Esophagus muscularis mucosa (tissue), 4 donors: ENCODE measurements at places on chromosomes 12 and 14. TPM values are rescaled to one million over a fixed set of nuclear protein-coding genes. Genes with fewer than 3 reads are reported as not detected.

DNA sequence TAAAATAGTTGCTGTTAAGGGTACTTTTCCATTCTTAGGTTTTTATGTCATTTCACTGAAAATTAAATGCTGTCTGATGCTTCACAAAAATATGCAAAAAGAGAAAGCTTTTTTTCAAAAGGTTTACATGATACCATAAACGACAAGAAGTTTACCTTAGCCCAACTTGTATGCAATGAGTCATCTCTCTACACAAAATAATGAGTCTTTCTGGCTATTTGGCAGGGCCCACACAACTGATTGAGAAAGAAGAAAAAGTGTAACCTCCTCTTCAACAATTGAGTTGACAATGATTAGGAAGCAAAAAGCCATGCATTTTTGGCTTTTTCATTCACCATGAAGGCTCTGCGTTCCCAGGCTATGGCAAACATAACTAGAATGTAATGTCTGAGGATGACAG is 165.4 kb upstream of the CPNE8 start:
- no peak for DNase-seq

Gene PRIMA1
- 18.7 TPM for total RNA-seq

Gene NEDD8
- total RNA-seq: 152 TPM

Gene TAS2R19
- total RNA-seq: 1.8 TPM

GRCh38 chr12:107967170-107967569 is 161.9 kb upstream of the WSCD2 start:
- DNase-seq: no peak

DNA sequence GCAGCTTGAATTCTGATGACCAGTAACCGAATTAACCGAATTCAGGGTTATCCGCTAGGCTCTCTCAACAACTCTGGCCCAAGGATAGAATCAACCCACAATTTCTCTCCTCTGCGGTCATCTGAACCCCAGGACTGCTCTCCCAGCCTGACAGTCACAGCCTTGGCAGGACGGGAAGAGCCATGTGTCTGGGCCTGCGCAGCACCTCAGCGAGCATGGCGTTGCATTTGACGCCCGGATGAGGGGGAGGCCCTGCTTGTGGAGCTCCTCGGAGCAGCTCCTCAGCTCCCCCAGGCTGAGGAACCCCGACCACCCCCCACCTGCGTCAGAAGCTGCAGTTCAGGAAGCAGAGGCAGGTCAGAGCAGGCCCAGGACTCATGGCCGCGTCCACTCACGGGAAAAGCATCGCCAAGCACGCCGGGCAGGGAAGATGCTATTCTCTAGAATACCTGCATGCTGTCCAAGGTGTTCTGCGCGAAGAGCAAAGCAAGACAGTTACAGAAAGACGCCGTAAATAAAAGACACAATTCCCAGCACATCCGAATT is 131.1 kb downstream of the PIWIL1 start:
- no peak for DNase-seq

Gene KLRK1
- total RNA-seq: 1.2 TPM

Gene OAS1
- total RNA-seq: 10.1 TPM

GRCh38 chr12:123064885-123065619 is 84.6 kb downstream of the ARL6IP4 start:
- no peak for DNase-seq

DNA sequence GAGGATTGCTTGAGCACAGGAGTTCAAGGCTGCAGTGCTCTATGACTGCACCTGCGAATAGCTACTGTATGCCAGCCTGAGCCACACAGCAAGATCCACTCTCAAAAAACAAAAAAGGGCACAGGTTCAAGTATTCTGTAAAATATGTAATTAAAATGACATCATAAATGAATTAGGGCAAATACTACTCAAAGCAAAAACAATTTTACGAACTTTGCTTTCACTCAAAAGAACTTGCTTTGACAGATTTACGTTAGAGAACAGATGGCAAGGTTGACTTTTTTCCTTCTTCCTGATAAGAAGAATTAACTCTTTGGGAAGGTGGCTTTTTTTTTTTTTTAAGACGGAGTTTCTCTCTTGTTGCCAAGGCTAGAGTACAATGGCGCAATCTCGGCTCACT is 44.0 kb upstream of the EAPP start:
- DNase-seq: no peak

DNA sequence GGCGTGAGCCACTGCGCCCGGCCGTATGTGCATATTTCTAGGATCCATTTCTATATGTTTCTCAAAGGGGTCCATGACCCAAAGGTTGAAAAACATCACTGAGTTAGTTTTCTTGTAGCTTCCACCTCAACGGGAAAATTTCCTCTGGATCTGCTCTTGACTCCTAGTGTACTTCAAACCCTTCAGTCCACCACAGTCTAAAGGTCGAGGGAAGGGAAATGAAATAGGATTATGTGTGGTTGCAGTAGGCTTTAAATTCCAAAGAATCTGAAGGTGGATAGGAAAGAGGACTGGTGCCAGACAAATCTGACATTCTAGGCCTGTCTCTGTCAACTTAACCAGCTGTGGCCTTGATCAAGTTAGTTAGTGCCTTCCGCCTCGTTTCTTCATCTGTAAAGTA is 1.7 kb upstream of the SUOX start:
- DNase-seq: no peak
